Fibroblast of the aortic adventitia (primary cell): ENCODE measurements at places on chromosomes 3 and 15. TPM values are rescaled to one million over a fixed set of nuclear protein-coding genes. Genes with fewer than 3 reads are reported as not detected.

Gene FRMD4B
- total RNA-seq = 0.81 and 1.6 TPM in 2 replicates

Gene ISLR
- total RNA-seq = 163 and 243 TPM in 2 replicates

Gene UBL7
- 50.3 and 52.2 TPM in 2 replicates for total RNA-seq

Gene REC114
- not detected in 2 replicates for total RNA-seq

Gene B4GALT4
- 22.4 and 41.3 TPM in 2 replicates for total RNA-seq

Gene CGNL1
- 0.90 and 11.0 TPM in 2 replicates for total RNA-seq

Gene UROC1
- not detected in 2 replicates for total RNA-seq

Gene CPN2
- total RNA-seq = not detected in 2 replicates

Gene BBX
- 77.8 and 81.8 TPM in 2 replicates for total RNA-seq

Gene SOX2
- not detected in 2 replicates for total RNA-seq

Gene GABPB1
- total RNA-seq = 13.7 and 31.9 TPM in 2 replicates

Gene ROPN1
- total RNA-seq = not detected in 2 replicates

Gene SECISBP2L
- total RNA-seq = 45.7 and 48.9 TPM in 2 replicates

Gene GOLGA6D
- not detected in 2 replicates for total RNA-seq

Gene MYD88
- total RNA-seq = 8.3 and 20.7 TPM in 2 replicates

Gene CNTN4
- 0.09 TPM in 1 of 2 replicates, not detected in the other for total RNA-seq

Gene TLR9
- total RNA-seq = not detected in 2 replicates

Gene TRANK1
- total RNA-seq = 32.9 and 123 TPM in 2 replicates

Gene PPM1L
- 1.4 and 2.5 TPM in 2 replicates for total RNA-seq

Gene CCDC9B
- 6.7 and 16.2 TPM in 2 replicates for total RNA-seq

Gene SH2D7
- not detected in 2 replicates for total RNA-seq

Gene PFN2
- total RNA-seq = 161 and 198 TPM in 2 replicates
